ENCODE measurements at places on chromosomes 1 and 21. TPM values are rescaled to one million over a fixed set of nuclear protein-coding genes. Genes with fewer than 3 reads are reported as not detected.

DNA sequence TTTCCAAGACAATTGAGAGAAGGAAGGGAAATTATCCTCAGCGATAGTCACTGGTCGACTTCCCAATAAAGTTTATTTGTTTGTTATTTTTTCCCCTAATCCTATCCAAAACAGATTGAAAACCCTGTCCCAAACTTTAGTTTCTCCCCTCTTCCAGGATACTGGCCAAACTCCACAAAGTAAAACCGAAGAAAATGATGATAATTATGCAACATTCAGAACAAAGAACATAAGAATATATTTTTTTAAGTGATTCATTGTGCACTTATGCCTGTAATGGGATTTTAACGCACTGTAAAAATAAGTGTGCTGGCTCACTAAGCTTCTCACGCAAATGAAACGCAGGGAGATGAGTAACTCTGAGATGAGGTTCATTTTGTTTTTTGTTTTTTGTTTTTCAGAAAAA is 6.0 kb downstream of the GLIS1 start:
- H3K27ac ChIP-seq = no peak overlapping the region
- H3K4me1 ChIP-seq = peaks cover 2% of the 10 kb centered on the region
- DNase-seq = no peak
- no peaks in the 10 kb centered on the region for H3K36me3 ChIP-seq
- H3K4me3 ChIP-seq = no peak overlapping the region

- no peak overlapping the region for H3K27ac ChIP-seq
- no peaks in the 10 kb centered on the region for H3K4me1 ChIP-seq
- DNase-seq = no peak
- no peaks in the 10 kb centered on the region for H3K36me3 ChIP-seq
- H3K4me3 ChIP-seq = no peak overlapping the region
Observed at GRCh38 chr1:238205045-238205662, 314.4 kb upstream of the ZP4 start.

DNA sequence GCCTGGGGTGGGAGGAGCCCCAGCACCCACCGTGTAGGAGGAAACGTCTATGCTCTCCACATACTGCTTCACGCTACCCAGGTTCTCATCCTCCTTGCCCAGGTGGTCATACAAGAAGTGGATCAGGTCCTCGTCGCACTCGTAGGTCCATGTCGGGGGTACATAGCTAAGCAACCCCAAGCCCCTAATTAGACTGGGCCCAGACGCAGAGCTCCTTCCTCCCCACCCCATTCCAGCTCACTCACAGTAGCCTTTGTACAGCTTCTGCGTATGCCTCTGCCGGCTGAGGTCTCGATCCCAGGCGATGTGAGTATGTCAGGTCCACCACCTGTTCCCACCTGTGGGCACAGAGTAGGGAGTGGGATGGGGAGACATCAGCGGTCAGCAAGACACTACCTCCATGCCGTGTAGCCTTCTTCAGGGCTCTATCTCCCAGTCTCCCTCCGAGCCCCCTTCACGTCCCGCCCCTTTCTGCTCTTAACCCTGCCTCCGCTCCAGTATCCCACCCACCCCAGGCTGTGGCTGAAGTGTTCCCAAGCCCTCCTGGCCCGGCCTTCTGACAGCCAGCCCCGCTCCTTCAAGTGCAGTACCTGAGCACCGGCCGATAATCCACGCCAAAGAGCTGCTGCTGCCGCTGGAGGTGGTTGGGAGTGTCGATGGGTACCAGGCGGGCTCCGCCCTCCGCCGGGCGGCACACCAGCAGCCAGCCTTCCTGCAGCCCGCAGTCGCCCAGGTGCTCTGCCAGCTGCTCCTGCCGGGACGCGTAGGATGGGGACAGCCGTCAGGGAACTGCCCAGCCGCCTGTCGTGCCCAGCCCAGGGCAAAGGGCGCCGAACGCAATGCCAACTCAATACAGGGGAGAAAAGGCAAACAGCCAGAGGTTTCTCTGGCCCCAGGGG is 919 bp downstream of the HECTD3 start:
- H3K27me3 ChIP-seq = no peaks in the 10 kb centered on the region
- peaks cover 55% of the 10 kb centered on the region for H3K36me3 ChIP-seq
- H3K27ac ChIP-seq = peak overlapping the region; percentile 82
- H3K4me1 ChIP-seq = peaks cover 50% of the 10 kb centered on the region
- H3K4me3 ChIP-seq = peak overlapping the region; percentile 94

DNA sequence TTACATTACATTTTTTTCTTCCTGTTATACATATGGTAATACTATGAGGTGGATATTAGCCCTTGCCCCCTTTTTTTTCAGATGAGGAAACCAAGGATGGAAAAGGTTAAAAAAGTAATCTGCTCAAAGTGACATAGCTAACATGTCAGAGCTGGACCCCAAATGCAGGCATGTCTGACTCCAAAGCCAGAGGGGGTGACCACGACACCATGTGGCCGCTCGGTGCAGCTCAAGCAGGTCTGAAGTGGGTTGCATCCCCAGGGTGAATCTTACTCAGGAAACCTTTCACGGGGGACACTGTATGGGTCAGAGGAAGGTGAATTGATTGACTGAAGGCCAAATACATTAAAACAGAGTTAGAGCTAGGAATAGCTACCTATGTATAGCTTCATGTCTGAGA is 34.8 kb downstream of the CD34 start:
- DNase-seq = no peak
- no peak overlapping the region for H3K4me3 ChIP-seq
- H3K36me3 ChIP-seq = no peaks in the 10 kb centered on the region
- peaks cover 22% of the 10 kb centered on the region for H3K4me1 ChIP-seq
- H3K27me3 ChIP-seq = no peaks in the 10 kb centered on the region

DNA sequence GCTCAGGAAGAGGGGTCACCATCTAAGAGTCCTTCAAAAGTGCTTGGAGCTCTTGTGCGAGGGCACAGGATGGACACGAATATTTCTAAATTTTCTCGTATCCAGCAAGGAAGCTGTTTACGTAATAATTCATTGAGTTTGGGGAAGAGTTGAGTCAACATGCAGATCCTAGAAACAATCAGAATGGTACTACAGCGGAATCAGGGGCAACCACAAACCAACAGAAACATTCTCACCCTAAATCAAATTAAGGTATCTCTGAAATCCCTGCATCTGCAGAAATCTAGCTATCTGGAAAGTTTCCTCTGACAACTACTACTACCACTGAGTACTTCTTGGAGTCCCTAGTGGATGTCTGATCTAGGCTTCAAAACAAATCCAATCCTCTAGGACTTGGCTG is 352.4 kb downstream of the LTN1 start:
- no peak overlapping the region for H3K4me3 ChIP-seq
- no peaks in the 10 kb centered on the region for H3K27me3 ChIP-seq
- no peaks in the 10 kb centered on the region for H3K36me3 ChIP-seq
- H3K27ac ChIP-seq = no peak overlapping the region

- no peak overlapping the region for H3K4me3 ChIP-seq
- DNase-seq = no peak
- H3K27me3 ChIP-seq = no peaks in the 10 kb centered on the region
Observed at GRCh38 chr1:208088319-208088718, 155.9 kb downstream of the PLXNA2 start.

GRCh38 chr1:178867670-178868069 is 3.2 kb downstream of the ANGPTL1 start:
- H3K27me3 ChIP-seq = no peaks in the 10 kb centered on the region
- peaks cover 21% of the 10 kb centered on the region for H3K4me1 ChIP-seq
- peaks cover 9% of the 10 kb centered on the region for H3K36me3 ChIP-seq
- H3K27ac ChIP-seq = peak overlapping the region; percentile 27

- no peaks in the 10 kb centered on the region for H3K4me1 ChIP-seq
- no peak overlapping the region for H3K27ac ChIP-seq
- DNase-seq = no peak
- no peak overlapping the region for H3K4me3 ChIP-seq
- no peaks in the 10 kb centered on the region for H3K27me3 ChIP-seq
Observed at GRCh38 chr1:95951371-95952102, 717.5 kb downstream of the RWDD3 start.

DNA sequence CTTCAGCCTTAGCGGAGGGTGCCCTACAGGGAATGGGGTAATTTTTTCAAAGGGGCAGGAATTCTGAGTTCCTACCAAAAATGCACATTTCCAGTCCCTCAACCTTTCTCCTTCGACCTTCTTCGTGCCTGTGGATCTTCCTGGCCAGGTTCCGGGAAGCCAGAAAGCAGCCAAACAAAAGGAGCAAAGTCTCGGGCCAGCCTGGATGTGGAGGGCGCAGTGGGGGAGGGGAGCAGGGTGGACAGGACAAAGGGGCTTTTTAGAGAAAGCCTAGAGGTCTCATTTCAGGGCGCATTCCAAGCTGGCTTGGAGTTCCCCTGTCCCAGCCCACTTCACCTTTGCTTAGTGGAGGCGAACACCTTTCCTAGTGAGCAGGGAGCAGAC is 2.9 kb upstream of the INAVA start:
- peaks cover 66% of the 10 kb centered on the region for H3K27me3 ChIP-seq
- DNase-seq = no peak
- peak overlapping the region; percentile 51 for H3K4me3 ChIP-seq
- no peaks in the 10 kb centered on the region for H3K36me3 ChIP-seq
- no peak overlapping the region for H3K27ac ChIP-seq

GRCh38 chr1:183302452-183303322 is 115.5 kb downstream of the NMNAT2 start:
- H3K36me3 ChIP-seq = no peaks in the 10 kb centered on the region
- peaks cover 68% of the 10 kb centered on the region for H3K4me1 ChIP-seq
- no peak overlapping the region for H3K4me3 ChIP-seq
- H3K27me3 ChIP-seq = no peaks in the 10 kb centered on the region
- no peak for DNase-seq

- no peaks in the 10 kb centered on the region for H3K36me3 ChIP-seq
- no peak overlapping the region for H3K4me3 ChIP-seq
- H3K4me1 ChIP-seq = no peaks in the 10 kb centered on the region
- peaks cover 38% of the 10 kb centered on the region for H3K27me3 ChIP-seq
- no peak for DNase-seq
Observed at GRCh38 chr1:42142894-42143675, 10.1 kb upstream of the GUCA2B start.

GRCh38 chr1:114094363-114094634 is 59.4 kb downstream of the SYT6 start:
- H3K4me1 ChIP-seq = no peaks in the 10 kb centered on the region
- no peak for DNase-seq
- no peaks in the 10 kb centered on the region for H3K36me3 ChIP-seq
- H3K27me3 ChIP-seq = no peaks in the 10 kb centered on the region
- H3K27ac ChIP-seq = no peak overlapping the region

DNA sequence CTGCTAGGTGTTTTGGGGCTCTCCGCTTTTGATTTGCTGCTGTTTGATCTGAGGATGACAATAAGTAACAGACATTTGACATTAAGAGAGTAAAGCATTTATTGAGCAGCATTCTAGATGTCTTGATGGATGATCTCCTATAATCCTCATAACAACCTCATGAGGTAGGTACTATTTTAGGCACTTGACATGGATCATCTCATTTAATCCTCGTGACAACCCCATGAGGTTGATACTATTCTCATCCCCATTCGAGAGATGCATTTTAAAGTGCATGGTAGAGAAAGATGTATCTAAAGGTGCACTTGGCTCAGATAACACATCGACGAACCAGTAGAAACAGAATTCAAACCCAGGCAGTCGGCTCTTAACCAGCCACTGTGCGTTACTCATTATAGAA is 26.6 kb downstream of the TCEA3 start:
- H3K36me3 ChIP-seq = peaks cover 11% of the 10 kb centered on the region
- no peak overlapping the region for H3K4me3 ChIP-seq
- peaks cover 43% of the 10 kb centered on the region for H3K4me1 ChIP-seq

- H3K27ac ChIP-seq = no peak overlapping the region
- H3K4me3 ChIP-seq = no peak overlapping the region
- no peaks in the 10 kb centered on the region for H3K27me3 ChIP-seq
- no peak for DNase-seq
- H3K36me3 ChIP-seq = no peaks in the 10 kb centered on the region
Observed at GRCh38 chr1:229283183-229283611, 12.3 kb downstream of the RAB4A start.

GRCh38 chr1:59730759-59731478 is 83.8 kb upstream of the HOOK1 start:
- H3K36me3 ChIP-seq = no peaks in the 10 kb centered on the region
- no peaks in the 10 kb centered on the region for H3K27me3 ChIP-seq
- H3K4me3 ChIP-seq = no peak overlapping the region
- peaks cover 4% of the 10 kb centered on the region for H3K4me1 ChIP-seq
- DNase-seq = no peak
- peak overlapping the region; percentile 62 for H3K27ac ChIP-seq

DNA sequence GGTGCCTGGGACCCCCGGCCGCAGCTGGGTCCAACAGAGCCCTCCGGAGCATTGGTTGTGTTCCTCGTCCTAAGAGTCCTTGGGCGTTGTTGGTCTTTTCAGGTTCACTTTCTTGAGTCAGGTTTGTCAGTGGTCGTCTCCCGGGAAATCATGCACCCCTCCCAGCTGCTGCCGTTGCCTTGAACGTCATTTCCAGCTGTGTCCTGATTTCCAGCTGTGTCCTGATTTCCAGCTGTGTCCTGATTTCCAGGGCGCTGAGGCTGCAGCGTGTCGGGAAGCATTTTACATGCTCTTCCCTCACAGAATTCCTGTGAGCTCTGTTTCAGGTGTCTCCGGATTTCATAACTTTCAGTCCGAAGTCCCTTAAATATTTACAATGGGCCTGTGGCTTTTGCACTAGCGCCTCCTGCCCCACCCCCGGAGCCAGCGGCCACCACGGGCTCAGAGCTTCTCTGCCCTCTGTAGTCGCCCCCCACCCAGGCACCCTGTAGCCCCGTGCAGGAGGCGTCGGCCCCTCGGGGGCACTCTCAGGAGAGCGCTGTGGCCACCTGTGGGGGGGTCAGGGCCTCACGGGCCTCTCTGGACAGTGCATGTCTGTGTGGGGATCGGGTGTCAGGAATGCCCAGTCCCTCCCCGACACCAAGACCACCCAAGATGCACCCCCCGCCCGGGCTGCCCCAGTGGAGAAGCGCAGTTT is 66.7 kb downstream of the COL18A1 start:
- DNase-seq = peak; percentile 45
- H3K4me1 ChIP-seq = peaks cover 45% of the 10 kb centered on the region
- peak overlapping the region; percentile 33 for H3K4me3 ChIP-seq

- H3K4me1 ChIP-seq = no peaks in the 10 kb centered on the region
- no peak overlapping the region for H3K27ac ChIP-seq
- H3K36me3 ChIP-seq = no peaks in the 10 kb centered on the region
- no peak overlapping the region for H3K4me3 ChIP-seq
- H3K27me3 ChIP-seq = no peaks in the 10 kb centered on the region
Observed at GRCh38 chr1:84862810-84863251, 30.2 kb downstream of the LPAR3 start.

Gene NBPF6
- not detected for total RNA-seq

Gene CNN3
- 47.7 TPM for total RNA-seq

Gene VASH2
- total RNA-seq = 0.90 TPM

Gene CFHR2
- total RNA-seq = not detected

Gene LYPD8
- total RNA-seq = not detected

Gene KIAA0040
- total RNA-seq = 20.7 TPM

Gene CRNN
- not detected for total RNA-seq

Gene RNF19B
- total RNA-seq = 14.4 TPM

Gene NUDT4B
- 0.44 TPM for total RNA-seq

Gene IGSF9
- not detected for total RNA-seq

Gene PRRX1
- total RNA-seq = 104 TPM

Gene PSMB4
- 210 TPM for total RNA-seq

Gene IL23R
- not detected for total RNA-seq

Gene OR2L8
- not detected for total RNA-seq

Gene FAM229A
- total RNA-seq = 2.4 TPM

All from heart right ventricle (tissue), 16 donors.